ENCODE measurements at places on chromosomes 3 and 15. TPM values are rescaled to one million over a fixed set of nuclear protein-coding genes. Genes with fewer than 3 reads are reported as not detected.

CCR9 gene
- 0.15 TPM for total RNA-seq

DNA sequence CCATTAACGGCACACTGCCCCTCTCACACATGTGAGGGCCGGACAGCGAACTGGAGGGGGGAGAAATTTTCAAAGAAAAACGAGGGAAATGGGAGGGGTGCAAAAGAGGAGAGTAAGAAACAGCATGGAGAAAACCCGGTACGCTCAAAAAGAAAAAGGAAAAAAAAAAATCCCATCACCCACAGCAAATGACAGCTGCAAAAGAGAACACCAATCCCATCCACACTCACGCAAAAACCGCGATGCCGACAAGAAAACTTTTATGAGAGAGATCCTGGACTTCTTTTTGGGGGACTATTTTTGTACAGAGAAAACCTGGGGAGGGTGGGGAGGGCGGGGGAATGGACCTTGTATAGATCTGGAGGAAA, 1.5 kb downstream of the SOX2 start:
- DNase-seq, result no peak

DNA sequence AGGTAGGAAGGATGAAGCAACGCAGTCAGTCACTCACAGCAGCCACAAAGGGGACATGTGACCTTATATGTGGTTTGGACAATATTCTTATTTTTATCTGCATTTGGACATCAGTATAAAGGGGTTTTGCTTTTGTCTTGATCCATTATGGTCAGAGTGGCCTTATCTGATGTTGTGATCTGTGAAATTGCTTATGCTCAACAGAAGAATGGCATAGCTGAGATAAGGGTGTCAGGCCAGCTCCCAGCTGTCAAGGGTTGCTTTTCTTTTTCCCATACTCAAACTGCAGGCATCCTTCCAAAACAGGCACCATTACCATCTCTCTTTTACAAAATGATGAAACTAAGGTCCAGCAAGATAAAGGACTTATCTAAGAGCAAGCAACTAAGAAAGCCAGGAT, 28.1 kb downstream of the DCLK3 start:
- no peak for DNase-seq

GRCh38 chr15:95639208-95639607, 691.3 kb upstream of the NR2F2 start:
- DNase-seq, result no peak

IL17RB gene
- 3.7 TPM for total RNA-seq

GRCh38 chr3:188798556-188799145, 373.1 kb upstream of the TPRG1 start:
- no peak for DNase-seq

All from activated CD4-positive, alpha-beta T cell treated with anti-CD3 and anti-CD28 coated beads, Interleukin-2, amount 10 ng/mL, durations not matched to agents 7 days and 5 days (primary cell).